Epithelial cell of prostate (primary cell): ENCODE measurements at places on chromosomes 5 and 9.

GRCh38 chr5:14776602-14777001 lies 95.0 kb downstream of the ANKH start:
- no peak for DNase-seq

GRCh38 chr5:9356351-9356825 lies 189.5 kb downstream of the SEMA5A start:
- no peak for DNase-seq

GRCh38 chr9:97243606-97244005 lies 63.9 kb upstream of the CCDC180 start:
- no peak for DNase-seq

DNA sequence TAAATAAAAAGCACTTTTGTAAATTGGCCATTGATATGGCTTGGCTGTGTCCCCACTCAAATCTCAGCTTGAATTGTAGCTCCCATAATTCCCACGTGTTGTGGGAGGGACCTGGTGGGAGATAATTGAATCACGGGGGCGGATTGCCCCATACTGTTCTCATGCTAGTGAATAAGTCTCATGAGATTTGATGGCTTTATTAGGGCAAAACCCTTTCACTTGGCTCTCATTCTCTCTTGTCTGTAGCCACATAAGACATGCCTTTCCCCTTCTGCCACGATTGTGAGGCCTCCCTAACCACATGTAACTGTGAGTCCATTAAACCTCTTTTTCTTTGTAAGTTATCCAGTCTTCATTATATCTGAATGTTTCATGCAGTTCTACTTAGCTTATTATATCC lies 153.2 kb downstream of the TARS1 start:
- no peak for DNase-seq

DNA sequence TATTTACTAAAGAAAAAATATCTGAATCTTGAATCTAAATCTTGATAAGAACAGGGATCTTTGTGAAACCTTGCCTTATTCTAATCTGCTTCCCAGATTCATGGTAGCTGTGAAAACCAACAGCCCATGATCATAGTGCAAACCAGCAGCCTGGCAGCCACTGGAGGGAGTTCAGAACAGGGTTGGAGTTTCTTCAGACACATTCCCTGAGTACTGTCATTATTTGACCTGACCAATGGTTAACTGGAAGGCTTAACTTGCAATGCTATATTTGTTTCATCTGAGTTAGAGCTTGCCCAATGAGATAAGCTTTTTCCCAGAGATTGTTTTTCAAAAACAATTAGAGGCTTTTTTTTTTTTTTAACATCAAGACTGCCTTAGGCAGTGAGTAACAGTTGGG lies 47.8 kb downstream of the LOX start:
- DNase-seq = no peak

- no peak for DNase-seq
These were observed 441.8 kb upstream of the RIOK2 start for GRCh38 chr5:97624886-97625285.

DNA sequence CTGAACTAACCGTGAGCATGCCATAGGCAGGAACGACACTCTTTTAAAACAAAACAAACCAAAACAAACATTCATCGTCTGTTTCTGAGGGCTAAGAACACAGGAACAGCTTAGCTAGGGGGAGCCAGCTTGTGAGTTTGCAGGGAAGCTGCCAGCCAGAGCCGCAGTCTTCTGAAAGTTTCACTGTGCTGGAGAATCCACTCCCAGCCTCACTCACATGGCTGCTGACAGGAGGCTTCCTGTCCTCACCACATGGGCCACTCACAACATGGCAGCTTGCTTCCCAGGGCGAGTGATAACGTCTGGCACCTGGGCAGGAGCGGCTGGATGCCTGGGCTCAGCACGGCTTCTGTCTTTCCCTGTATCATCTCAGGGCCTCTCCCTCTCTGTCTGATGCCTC lies 275.2 kb downstream of the MSX2 start:
- no peak for DNase-seq

DNA sequence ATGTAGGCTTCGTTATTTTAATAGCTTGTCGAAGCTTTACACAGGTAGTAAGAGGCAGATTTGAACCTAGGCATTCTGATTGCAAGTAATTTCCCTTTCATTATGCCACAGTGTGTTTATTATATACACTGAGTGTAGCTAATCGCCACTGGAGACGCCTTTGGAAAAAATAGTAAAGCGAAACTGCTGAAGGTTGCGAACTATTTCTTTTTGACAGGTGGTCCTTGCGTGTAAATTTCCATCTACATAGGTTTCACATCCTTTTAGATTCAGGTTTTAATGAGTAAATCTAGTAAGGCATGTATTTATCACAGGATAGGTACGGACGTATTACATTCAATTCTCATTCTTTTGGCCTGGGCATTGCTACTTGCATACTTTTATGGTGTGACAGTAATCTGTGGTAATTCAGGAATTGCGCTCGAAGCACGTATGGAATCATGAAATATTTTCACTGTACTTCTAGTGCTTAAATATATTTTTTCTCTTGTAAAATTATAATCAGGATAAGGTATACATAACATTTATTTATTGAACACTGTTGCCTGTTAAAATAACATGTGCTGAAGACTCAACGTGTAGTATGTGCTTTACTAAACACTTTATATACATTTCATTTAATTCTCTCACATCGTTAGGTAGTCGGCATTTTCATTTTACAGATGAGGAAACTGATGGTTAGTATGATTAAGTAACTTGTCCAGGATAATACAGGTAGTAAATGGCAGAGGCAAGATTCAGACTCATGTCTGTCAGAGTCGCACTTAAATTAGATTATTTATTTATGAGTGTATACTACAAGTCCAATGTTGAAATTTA lies 1.8 kb downstream of the MARCHF6 start:
- DNase-seq = no peak

DNA sequence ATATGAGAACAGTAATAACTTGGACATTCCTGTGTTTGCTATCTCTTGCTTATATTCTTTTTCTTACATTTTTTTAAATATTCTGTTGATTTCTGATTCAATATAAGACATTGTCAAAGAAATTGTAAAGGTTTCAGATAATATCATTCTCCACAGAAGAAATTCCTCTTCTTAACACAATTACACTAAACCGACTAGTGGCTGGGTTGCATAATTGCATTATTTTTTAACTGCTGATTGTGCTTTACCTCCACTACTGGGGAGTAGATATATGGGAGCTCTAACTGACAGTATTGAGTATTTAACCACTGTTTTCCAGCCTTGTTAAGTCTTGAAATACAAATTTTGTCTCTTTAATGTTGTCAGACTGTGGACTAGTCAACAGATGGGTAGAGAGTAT lies 723.8 kb upstream of the EDIL3 start:
- DNase-seq = no peak

- no peak for DNase-seq
These were observed 151.8 kb upstream of the EPB41L4A start for GRCh38 chr5:112570708-112571444.

DNA sequence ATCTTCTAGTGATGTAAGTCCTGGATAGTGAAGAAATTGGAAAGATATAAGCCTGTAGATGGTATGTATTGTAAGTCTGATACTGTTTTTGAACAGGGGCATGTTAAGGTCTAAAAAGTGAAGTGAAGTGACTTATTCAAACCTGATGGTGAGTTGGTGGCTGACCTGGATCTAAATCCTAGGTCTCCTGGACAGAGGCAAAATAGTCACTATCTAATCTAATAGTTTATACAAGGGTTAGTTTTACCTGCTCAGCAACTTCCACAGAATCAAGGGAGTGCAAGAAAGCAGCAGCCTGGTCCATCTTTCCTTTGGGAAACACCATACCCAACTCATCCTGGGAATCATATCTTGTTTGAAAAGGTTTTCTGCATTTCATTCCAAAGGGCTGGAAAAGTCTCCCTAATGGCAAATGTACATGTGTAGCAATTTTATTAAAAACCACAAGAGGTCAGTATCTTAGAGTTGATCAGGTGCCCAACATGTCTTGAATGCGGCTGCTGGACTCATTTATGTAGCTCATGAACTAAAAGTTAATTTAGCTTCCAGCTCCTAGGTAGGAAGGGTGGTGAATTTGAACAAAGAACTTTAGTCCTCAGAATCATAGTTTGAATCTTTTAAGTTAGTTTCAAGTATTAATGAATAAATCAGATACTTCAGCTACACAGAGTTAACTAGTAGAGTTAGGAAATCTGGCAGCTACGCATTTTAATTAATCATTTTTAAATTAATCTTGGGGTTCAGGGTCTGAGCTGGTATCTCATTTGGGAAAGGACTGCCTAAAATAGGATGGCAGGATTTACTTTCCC lies 26.0 kb downstream of the SKP2 start:
- no peak for DNase-seq

DNA sequence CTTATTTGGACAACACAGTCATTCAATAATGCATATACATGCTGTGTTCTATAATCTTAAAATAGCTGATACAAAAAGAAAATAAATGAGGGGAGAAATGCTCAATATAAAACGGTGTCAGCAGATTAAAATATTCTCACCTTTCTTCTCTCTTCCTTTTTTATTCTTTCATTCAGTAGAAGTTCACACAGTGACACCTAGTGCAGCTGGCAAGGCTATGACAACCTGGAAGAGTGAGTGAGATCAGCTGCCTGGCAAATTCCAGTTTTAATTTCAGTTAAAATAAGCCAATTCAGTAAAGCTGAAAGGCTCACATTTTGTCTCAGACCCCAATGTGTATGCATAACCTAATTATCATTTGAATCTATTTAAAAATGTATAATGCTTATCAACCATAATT lies 150.3 kb downstream of the RASEF start:
- DNase-seq = no peak

DNA sequence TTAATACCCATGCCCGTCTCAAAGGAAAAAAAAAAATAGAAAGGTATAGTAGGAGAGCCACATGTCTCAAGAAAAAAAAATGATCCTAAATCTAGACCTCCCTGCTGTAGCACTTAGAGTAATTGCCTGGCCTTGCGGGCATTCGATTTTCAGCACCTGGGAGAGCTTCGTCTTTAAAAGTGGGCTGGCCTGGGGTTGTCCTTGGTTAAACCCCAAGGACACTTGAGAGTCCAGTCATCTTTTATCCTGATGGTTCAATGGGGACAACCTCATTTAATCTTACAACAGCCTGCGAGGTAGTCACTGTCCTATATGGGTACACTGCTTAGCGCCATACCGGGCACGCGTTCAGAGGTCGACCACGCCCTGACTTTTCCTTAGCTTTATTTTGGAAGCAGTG lies 60.1 kb downstream of the MAT2B start:
- DNase-seq = no peak

DNA sequence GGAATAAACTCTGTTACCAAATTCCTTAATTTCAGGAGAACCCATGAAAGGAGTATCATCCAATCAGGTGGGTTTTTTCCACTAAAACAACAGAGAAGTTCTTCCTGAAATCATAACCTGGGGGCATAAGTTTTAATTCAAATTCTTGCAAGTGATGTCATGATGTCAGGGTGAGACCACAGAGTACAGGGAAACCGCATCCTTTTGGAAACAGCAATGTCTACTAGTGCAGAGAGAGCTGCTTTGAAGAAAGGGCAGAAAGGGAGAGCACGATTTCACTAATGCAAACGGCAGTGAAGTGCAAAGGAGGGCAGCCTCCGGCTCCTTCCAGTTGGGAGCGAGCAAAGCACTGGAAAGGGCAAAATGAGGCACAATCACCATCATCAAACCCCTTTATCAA lies 20.6 kb upstream of the CMBL start:
- no peak for DNase-seq

DNA sequence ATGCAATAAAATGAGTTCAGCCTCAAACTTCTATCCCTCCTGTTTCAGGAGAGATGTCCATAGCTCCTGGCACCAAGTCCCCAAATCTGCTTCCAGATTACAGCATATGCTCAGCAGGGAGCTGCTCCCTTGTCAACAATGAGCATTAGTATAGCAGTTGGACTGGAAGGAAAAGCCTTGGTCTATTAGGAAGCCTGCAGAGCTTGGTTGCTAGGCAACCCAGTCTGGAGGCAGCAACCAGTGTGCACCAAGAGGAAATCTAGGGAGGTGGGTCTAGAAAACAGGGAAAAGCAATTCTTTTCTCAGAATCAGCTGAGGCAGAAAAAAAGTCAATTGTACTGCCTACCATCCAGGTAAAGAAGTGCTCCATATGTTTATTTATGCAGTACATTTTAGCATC lies 229.5 kb upstream of the NMUR2 start:
- DNase-seq = no peak

- DNase-seq = no peak
These were observed 78.0 kb downstream of the NRG2 start for GRCh38 chr5:139964994-139965565.
